ENCODE measurements at places on chromosomes 6 and 20. TPM values are rescaled to one million over a fixed set of nuclear protein-coding genes. Genes with fewer than 3 reads are reported as not detected.

GRCh38 chr6:11729076-11729475 is 49.5 kb downstream of the ADTRP start:
- no peak for DNase-seq

DNA sequence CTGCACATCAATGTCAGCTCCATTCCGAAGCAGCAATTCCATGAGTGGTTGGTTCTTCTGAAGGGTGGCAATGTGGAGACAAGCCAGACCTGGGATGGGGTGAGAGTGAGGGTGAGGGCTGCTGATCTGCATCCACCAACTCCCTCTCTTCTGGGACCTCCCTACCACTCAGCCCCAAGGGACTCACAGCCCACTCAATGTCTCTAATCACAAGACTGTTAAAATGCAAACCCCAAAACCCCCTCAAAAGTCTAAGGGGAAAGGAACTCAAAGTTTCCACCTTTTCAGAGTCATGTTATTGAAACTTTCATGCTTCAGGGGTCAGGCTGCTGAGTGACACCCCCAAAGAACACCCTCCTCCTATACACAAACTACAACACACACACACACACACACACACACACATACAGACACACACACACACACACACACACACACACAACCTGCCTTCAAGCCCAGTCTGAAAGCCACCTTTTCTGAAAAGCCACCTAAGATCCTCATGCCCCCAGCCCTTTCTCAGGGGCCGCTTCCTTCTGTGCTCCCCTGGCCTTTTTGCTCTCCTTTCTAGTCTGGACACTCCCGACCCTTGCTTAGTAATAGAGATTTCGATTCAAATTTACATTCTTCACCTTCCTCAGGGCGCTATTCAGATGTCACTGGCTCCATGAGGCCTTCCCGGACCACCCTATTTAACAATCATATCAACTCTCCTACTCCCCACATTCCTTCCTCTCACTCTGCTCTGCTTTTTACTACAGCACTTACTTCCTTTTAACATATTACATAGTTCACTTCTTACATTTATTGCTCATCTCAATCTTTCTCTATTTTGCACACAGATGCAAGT is 3.3 kb upstream of the SLC35B2 start:
- no peak for DNase-seq

DNA sequence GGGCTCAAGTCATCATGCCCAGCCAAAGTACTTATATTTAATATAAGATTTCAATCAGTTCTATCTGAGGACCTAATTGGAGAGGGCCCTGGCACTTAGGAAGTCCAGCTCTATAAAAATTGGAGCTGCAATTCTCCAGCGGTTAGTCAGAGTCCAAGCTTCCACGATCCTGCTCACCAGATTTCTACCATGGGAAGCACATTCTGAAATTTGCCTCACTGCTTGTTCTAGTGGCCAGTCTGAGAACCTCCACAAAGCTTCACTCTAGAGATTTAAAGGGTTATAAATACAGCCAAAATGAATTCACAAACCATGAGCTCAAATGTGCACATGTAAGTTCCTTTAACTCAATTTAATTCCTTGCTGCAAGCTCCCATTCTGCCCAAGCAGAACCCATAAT is 33.5 kb downstream of the PNLDC1 start:
- DNase-seq = no peak

- DNase-seq = no peak
Observed at GRCh38 chr6:105493736-105494135, 90.9 kb upstream of the PREP start.

- DNase-seq = no peak
Observed at GRCh38 chr6:378090-378957, 13.2 kb upstream of the IRF4 start.

- no peak for DNase-seq
Observed at GRCh38 chr6:32883789-32884188, 29.8 kb downstream of the PSMB9 start.

DNA sequence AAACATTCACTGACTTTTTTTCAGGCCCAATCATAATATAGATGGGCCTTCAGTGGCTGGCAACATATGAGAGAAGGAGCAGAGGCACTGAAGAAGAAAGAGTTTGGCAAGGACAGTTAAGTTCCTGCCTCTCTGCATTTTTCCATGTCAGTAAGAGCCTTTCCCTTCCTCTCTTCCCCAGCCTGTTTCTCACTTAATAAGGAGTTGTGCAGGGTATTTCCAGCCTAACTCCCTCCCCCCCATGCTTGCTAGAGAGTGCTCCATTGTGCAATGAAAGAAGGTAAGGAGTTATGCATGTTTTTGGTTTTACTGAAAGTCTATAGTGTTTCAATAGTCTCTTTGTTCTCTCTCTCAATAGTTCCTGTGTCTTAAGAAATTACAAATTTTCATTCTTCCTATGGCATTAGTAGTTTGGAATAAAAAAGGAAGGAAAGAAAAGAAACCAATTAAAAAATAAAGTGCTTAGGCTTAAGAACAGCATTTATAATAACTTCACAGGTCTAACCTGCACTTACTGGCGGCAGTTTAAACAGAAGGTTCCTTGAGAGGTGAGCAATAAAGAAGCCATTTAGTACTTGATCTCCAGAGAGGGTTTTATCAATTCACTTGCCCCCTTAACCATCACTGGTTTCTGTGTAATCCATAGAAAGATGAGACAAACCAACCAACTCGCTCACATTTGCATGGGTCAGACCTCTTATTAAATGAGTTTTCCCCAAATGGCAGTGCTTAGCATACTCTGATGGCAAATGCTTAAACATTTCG is 251.1 kb downstream of the PTPRT start:
- no peak for DNase-seq

- no peak for DNase-seq
Observed at GRCh38 chr6:12832226-12832735, 115.7 kb downstream of the PHACTR1 start.

- no peak for DNase-seq
Observed at GRCh38 chr20:4226330-4227084, 211.1 kb upstream of the RNF24 start.

SRMS gene
- total RNA-seq = 1.6 TPM

ADGRF4 gene
- not detected for total RNA-seq

DNA sequence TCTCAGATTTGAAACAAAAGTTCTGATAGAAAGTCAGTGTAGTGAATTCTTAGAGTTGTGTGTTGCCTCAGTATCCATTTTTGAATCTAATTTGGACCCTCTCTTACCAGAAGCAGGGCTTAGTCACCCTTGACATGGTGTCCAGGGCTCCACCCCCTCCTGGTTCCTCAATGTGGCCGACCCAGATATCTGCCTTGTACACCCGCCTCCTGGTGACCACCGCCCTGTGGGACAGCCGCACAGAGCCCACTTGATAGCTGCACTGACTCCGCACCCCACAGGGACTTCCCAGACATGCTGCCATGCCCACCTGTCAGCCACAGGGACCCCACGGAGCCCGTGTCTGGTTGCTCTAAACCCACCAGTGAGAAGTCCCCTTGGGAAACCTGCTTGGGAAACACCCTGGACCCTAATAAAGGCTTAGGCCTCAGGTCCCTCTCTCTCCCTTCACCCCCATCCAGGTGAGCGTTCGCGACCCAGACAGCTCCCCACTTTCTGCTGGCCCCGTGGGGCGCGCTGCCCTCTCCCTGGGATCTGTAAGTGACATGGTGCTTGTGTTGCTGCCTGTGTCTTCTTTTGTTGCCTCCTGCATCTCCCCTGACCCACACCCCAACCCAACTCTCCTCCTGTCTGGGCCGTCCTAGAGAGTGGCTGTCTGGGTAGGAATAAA is 47.2 kb upstream of the SYNDIG1 start:
- DNase-seq = no peak

DNA sequence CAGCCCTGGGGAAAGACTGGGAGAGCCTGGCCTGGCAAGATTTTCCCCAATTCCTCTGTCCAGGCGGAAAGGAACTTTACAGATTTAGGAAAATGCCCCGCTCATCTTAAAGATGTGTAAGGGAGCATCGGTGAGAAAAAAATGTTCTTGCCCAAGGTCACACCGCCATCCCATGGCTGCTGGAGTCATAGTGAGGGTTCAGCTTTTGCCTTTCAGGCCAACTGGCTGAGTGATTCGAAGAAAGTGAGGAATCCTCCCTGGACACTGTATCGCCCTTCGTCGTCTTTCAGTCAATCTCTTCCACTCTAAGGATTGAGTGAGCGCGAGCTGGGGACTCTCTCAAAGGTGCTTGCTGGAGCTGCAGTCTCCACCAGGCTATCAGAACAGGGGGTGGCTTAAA is 1.4 kb downstream of the WFDC2 start:
- no peak for DNase-seq

ASIP gene
- total RNA-seq = not detected

MDN1 gene
- 53.3 TPM for total RNA-seq

DNA sequence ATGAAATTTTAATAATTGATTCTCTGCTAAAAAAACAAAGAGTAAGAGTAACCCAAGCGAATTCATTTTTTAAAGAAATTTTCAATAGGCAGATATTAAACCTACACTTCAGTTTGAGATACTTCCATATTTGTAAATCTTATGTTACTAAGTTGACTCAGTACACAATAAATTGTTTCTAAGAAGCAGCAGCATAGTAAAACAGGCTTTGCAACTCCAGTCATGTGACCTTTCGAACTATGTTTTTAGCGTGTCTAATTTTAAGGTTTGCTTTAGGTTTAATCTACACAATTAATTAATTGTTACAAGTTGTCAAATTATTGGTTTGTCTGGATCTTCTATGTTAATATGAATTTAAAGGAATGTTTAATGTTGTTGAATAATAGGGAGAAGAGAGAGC is 708.9 kb upstream of the CITED2 start:
- peak; percentile 63 for DNase-seq

- no peak for DNase-seq
Observed at GRCh38 chr6:158751921-158752320, 67.2 kb downstream of the EZR start.

ANKRD60 gene
- 0.80 TPM for total RNA-seq

- no peak for DNase-seq
Observed at GRCh38 chr6:26296556-26296856, 68.5 kb upstream of the BTN3A2 start.

GRCh38 chr6:90224196-90224595 is 72.4 kb downstream of the BACH2 start:
- DNase-seq = no peak

DNA sequence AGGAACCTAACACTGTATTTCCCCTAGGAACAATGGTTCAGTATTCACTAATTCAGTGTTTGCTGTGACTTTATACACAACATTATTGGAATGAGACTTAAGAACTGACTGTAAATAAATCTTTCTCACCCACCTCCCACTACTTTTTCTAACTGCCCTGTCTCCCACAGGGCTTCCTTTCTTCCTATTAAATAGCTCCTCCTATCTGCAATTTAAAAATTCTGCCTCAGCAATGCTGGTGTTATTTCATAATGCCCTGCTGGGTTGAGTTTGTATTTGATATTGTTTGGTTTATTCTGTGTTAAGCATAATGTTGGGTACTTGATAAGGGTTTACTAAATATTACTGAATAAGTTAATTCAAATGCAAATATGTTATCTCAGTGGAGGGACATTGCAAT is 573.1 kb upstream of the RNF217 start:
- DNase-seq = no peak

CFB gene
- 48.6 TPM for total RNA-seq

RIPPLY2 gene
- total RNA-seq = not detected

NXT1 gene
- total RNA-seq = 59.8 TPM

ADGRF1 gene
- total RNA-seq = 11.5 TPM

DNA sequence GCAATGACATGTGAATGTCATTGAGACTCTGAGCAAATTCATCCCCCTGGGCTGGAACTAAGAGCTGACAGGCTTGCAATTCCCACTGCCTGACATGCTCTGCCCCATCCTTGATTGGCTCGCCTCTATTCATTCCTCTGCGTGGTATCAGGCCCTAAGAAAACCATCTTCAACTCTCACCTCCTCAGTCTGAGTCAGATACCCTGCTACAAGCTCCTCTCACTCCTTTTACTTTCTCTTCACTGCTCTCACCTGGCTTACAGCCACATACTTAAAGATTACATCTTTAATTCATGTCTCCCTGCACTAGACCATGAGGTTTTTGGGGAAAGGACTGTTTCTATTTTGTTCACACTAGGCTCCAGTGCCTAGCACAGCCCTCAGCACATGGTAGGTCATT is 131.6 kb downstream of the KIF6 start:
- no peak for DNase-seq

- DNase-seq = no peak
Observed at GRCh38 chr6:40815731-40816130, 223.3 kb downstream of the UNC5CL start.

GRCh38 chr6:99219788-99220187 is 129.7 kb downstream of the FAXC start:
- no peak for DNase-seq

DNA sequence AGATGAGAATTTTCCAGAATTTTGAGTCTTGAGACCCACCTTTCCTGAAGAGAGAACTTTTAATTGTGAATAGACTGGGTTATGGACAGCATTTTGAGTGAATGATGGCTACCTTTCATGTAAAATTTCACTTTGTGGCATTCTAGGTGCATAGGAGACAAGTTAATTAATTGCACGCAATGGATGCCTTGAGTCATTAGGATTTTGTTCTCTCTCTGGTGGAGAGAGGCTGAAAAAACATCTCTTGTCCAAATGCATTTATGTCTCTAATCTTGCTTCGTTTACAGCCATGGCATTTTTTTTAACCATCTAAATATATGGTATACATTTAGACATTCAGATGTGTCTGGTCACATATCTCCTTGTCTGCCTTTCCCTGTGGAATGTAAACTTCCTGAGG is 3.1 kb downstream of the RHAG start:
- no peak for DNase-seq

GRCh38 chr6:131924881-131925474 is 26.2 kb downstream of the CCN2 start:
- DNase-seq = no peak

DNA sequence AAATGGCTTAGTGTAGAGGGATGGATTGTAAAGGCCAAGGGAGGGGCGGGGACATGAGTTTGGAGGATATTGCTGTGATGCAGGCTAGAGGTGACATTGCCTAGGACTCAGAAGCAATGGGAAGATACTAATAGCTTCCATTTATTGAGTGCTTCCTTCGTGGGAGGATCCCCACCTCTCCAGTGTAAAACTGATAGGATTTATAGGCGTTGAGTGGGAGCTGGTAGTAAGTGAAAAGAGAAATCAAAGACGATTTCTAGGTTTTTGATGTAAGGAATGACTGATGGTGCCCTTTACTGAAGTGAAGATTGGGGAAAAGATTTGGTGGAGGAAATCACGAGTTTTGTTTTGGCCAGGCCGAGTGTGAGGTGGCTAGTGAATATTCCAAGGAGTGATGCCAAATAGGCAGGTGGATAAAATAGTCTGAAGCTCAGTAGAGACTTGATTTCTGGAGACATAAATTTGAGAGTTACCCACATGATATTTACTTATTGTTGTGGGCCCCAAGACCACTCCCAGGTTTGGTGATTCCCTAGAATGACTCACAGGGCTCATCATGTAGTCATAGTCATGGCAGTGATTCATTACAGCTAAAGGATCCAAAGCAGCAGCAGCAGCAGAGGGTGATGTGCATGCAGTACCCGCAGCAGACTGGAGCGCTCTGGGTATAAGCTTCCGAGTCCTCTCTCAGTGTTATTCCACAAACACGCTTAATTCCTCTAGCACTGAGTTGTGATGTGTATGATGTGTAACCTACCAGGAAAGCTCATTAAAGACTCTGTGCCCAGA is 10.2 kb downstream of the RPRD1B start:
- no peak for DNase-seq

MDFI gene
- total RNA-seq = 31.8 TPM

GRCh38 chr20:49278818-49279676 is 1.2 kb upstream of the ZNFX1 start:
- DNase-seq = no peak

SNX9 gene
- 40.6 TPM for total RNA-seq

MTFR2 gene
- 1.1 TPM for total RNA-seq
